ENCODE measurements at places on chromosomes 7 and 10.
A peak's percentile ranks its signal among the peaks of the same experiment; 100 is the strongest.

DNA sequence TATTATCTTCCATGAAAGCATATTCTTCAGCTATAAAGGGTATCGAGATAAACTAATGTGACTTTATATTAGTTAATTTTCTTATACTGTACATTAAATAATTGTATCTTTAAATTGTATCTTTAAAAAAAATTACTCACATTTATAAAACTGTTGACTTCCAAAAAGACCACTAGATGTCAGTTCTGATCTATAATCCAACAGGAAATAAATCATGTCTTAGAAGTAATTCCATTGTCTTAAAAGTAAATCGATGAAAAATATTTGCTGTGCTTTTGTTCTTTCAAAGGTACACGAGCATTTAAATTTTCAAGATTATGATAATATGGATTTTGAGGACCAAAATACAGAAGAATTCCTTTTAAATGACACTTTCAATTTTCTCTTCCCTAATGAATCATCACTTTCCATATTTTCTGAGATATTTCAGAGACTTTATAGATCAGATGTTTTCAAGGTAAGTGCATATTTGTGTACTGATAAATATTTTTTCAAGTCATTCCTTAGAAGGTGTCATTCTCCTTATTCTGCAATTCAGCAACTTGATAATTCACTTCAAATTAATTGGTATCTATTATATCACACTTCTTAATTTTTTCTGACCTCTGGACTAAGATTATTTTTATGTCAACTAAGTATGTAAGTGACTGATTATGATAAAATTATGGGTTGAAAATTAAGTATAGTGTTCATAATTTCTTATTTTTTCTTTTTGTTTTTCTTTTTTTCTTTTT is 138.5 kb downstream of the CPED1 start:
- DNase-seq: no peak
- H3K27me3 ChIP-seq: no peaks in the 10 kb centered on the region
- no peaks in the 10 kb centered on the region for H3K36me3 ChIP-seq
- no peak overlapping the region for H3K27ac ChIP-seq

DNA sequence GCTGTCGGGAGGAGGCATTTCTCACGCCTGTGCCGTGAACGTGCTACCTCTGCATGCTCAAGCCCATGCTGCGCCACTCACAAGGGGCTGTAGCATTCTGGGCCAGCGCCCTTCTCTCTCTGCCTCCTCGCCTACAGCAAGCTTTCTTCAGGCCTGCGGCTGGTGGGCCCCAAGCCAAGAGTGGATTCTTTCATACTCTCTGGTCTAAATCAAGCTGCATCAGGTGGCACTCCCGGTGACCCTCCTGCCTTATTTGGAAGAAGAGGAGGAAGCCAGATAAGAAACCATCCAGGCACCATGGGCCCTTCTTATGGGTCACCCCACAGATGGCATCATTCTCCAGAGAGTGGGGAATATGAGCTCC is 86.7 kb upstream of the DUSP5 start:
- H3K4me3 ChIP-seq: no peak overlapping the region
- no peaks in the 10 kb centered on the region for H3K27me3 ChIP-seq
- DNase-seq: peak; percentile 49
- no peaks in the 10 kb centered on the region for H3K36me3 ChIP-seq
- peaks cover 3% of the 10 kb centered on the region for H3K4me1 ChIP-seq

- DNase-seq: no peak
- H3K27me3 ChIP-seq: no peaks in the 10 kb centered on the region
- H3K27ac ChIP-seq: no peak overlapping the region
- no peak overlapping the region for H3K4me3 ChIP-seq
- no peaks in the 10 kb centered on the region for H3K4me1 ChIP-seq
- H3K36me3 ChIP-seq: no peaks in the 10 kb centered on the region
Measured at GRCh38 chr7:90396420-90396819, 6.8 kb upstream of the CLDN12 start.

DNA sequence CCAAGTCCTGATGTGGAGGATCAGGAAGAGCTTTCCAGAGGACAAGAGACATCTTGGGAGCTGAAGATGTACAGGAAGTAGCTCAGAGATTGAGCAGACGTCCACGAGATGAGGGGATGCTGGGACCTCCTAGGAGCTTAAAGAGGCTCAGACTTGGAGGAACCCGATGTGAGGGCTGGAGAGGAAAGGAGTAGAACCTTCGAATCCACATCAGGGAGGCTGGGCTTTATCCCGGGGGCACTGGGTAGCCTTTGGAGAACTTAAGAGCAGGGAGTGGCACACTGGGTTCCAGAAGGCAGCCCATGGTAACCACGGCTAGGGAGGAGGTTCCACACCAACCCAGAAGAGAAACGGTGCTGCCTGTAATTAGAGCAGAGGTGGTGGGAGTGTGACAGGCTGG is 10.8 kb downstream of the PRKCQ start:
- peaks cover 64% of the 10 kb centered on the region for H3K4me1 ChIP-seq
- no peaks in the 10 kb centered on the region for H3K27me3 ChIP-seq
- H3K36me3 ChIP-seq: no peaks in the 10 kb centered on the region
- no peak for DNase-seq

GRCh38 chr10:59803714-59804113 is 50.5 kb upstream of the MRLN start:
- H3K4me3 ChIP-seq: no peak overlapping the region
- no peaks in the 10 kb centered on the region for H3K27me3 ChIP-seq
- H3K36me3 ChIP-seq: peaks cover 25% of the 10 kb centered on the region
- H3K27ac ChIP-seq: no peak overlapping the region
- no peak for DNase-seq
- peaks cover 5% of the 10 kb centered on the region for H3K4me1 ChIP-seq

GRCh38 chr10:47289921-47290320 is 10.1 kb upstream of the GDF10 start:
- no peaks in the 10 kb centered on the region for H3K36me3 ChIP-seq
- H3K27ac ChIP-seq: no peak overlapping the region
- H3K4me3 ChIP-seq: no peak overlapping the region
- no peaks in the 10 kb centered on the region for H3K27me3 ChIP-seq
- no peak for DNase-seq

GRCh38 chr10:129334266-129334665 is 132.8 kb upstream of the MGMT start:
- DNase-seq: no peak
- no peaks in the 10 kb centered on the region for H3K36me3 ChIP-seq
- H3K4me3 ChIP-seq: no peak overlapping the region
- no peaks in the 10 kb centered on the region for H3K27me3 ChIP-seq

- no peak for DNase-seq
- H3K27me3 ChIP-seq: no peaks in the 10 kb centered on the region
- no peak overlapping the region for H3K4me3 ChIP-seq
- H3K4me1 ChIP-seq: no peaks in the 10 kb centered on the region
- no peaks in the 10 kb centered on the region for H3K36me3 ChIP-seq
- no peak overlapping the region for H3K27ac ChIP-seq
Measured at GRCh38 chr7:1526271-1526754, 4.2 kb upstream of the MAFK start.

GRCh38 chr10:84337199-84337598 is 8.8 kb downstream of the CCSER2 start:
- H3K27me3 ChIP-seq: no peaks in the 10 kb centered on the region
- no peak overlapping the region for H3K27ac ChIP-seq
- peaks cover 21% of the 10 kb centered on the region for H3K4me1 ChIP-seq
- H3K36me3 ChIP-seq: no peaks in the 10 kb centered on the region
- no peak for DNase-seq
- no peak overlapping the region for H3K4me3 ChIP-seq

DNA sequence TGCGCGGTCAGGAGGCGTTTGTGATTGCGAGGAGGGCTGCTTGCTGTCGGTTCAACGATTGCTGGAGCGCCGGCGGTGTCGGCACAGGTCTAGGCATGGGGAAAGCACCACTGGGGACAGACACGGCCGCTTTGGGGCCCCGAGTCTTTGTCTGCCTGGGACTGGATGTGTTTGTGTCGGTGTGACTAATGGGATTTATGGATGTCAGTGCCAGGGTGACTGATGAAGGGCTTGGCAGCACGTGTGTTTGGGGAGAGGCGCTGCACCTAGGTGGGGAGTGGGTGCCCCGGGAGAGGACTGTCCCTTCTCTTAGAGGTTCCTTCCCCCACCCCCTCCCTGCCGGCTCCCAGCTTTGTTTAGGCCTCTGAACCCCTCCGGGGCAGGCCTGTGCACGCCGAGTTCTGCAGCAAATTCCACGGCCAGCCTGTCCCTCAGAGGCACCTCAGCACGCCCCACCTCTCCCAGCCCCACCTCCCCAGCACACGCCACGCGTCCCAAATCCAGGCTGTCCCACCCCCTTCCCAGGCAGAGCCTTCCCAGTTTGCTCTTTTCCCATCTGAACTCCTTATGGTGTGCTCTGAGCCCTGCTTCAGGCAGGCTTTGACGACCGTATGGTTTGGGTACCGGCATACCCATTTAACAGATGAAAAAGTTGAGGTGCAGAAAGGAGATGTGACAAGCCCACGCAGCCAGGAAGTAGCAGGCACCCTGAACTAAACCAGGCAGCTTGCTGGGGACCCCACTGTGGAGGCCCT is 6.4 kb upstream of the TNRC18 start:
- H3K36me3 ChIP-seq: no peaks in the 10 kb centered on the region
- peak overlapping the region; percentile 92 for H3K4me3 ChIP-seq
- H3K27ac ChIP-seq: peak overlapping the region; percentile 96
- H3K4me1 ChIP-seq: peaks cover 17% of the 10 kb centered on the region
- peak; percentile 56 for DNase-seq
- no peaks in the 10 kb centered on the region for H3K27me3 ChIP-seq

DNA sequence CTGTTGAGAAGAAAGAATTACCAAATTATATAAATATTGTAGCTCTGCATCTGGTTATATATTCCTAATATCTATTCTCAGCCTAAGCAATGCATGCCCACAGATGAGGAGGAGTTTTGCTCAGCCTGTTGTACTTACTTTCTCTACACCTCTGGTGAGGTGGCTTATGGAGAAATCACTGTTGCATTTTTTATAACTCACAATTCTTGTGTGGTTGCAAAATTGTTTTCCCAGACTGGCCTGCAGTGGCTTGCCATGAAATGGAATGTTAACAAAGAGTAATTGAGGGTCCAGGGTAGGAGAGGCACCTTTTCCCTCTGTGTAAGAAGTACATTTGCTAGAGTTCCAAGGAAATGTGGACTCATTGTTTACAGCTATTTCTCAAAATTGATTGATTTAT is 202.0 kb upstream of the SEMA3E start:
- H3K27ac ChIP-seq: no peak overlapping the region
- DNase-seq: no peak
- H3K4me1 ChIP-seq: no peaks in the 10 kb centered on the region
- no peaks in the 10 kb centered on the region for H3K27me3 ChIP-seq
- no peaks in the 10 kb centered on the region for H3K36me3 ChIP-seq
- no peak overlapping the region for H3K4me3 ChIP-seq

GRCh38 chr7:151142686-151143040 is 24.8 kb downstream of the GBX1 start:
- DNase-seq: no peak
- H3K27ac ChIP-seq: no peak overlapping the region

GRCh38 chr7:78125884-78126283 is 327.3 kb downstream of the PHTF2 start:
- H3K4me3 ChIP-seq: no peak overlapping the region
- no peaks in the 10 kb centered on the region for H3K27me3 ChIP-seq
- no peaks in the 10 kb centered on the region for H3K36me3 ChIP-seq
- no peak overlapping the region for H3K27ac ChIP-seq

DNA sequence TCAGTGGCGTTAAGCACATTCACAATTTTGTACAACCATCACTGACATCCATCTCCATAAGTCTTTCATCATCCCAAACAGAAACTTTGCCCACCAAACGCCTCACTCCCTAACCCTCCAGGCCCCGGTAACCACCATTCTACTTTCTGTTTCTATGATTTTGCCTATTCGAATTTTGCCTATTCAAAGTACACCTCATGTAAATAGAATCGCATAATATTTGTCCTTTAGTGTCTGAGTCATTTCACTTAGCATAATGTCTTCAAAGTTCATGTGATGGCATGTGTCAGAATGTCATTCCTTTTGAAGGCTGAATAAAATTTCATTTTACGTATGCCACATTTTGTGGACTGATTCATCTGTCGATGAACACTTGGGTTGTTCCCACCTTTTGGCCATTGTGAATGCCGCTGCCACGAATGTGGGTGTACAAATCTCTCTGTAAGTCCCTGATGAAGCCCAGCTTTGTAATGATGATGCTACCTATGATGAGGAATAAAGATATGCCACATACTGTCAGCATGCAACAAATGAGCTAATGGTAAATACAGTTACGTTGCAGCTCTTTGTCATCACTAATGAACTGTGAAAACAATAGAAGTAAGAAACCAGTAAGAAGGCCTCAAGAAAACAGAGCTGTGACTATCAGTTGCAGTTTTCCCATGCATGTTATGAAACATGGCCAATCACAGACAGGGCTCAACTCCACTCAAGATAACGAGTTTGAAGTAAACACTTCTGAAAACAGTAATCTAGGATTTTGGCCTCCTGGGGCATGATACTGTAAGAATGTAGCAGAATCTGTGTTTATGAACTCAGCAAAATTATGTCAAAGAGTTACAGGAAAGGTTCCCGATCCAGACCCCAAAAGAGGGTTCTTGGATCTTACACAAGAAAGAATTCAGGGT is 120.0 kb downstream of the ADAM12 start:
- no peak overlapping the region for H3K27ac ChIP-seq
- peaks cover under 1% of the 10 kb centered on the region for H3K4me1 ChIP-seq
- no peaks in the 10 kb centered on the region for H3K36me3 ChIP-seq
- no peaks in the 10 kb centered on the region for H3K27me3 ChIP-seq

- no peaks in the 10 kb centered on the region for H3K36me3 ChIP-seq
- DNase-seq: no peak
Measured at GRCh38 chr7:10685040-10685439, 288.6 kb upstream of the PHF14 start.

GRCh38 chr7:122543891-122544290 is 155.0 kb downstream of the RNF133 start:
- no peak for DNase-seq
- H3K27me3 ChIP-seq: no peaks in the 10 kb centered on the region

- H3K27me3 ChIP-seq: no peaks in the 10 kb centered on the region
- H3K4me3 ChIP-seq: no peak overlapping the region
- H3K36me3 ChIP-seq: no peaks in the 10 kb centered on the region
- H3K4me1 ChIP-seq: peaks cover 8% of the 10 kb centered on the region
- H3K27ac ChIP-seq: no peak overlapping the region
- DNase-seq: no peak
Measured at GRCh38 chr10:132834891-132835847, 49.2 kb upstream of the NKX6-2 start.

DNA sequence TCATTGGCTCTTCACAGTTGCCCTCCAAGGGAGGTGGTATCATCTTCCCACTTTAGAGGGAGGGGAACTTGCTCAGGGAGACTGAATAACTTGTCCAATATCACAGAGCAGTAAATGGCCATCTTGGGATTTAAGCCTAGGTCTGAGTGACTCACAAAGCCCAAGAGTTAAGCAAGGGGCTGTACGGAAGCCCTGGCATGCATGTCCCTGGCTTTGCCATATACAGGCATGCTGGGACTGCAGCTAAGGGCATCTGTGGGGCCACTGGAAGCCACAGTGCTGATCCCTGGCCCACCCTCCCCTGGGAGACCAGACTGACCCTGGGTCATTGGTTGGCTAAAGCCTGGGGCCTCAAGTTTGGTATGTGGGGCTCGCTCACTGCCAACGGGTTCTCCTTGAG is 3.1 kb downstream of the VSIR start:
- peaks cover 15% of the 10 kb centered on the region for H3K4me1 ChIP-seq
- DNase-seq: no peak

Data from thyroid gland (tissue), 4 donors.